SW 1271 (cell line): ENCODE measurements at places on chromosomes 3 and 15.

GRCh38 chr3:63047068-63047467 lies 171.9 kb upstream of the CADPS start:
- DNase-seq = no peak

DNA sequence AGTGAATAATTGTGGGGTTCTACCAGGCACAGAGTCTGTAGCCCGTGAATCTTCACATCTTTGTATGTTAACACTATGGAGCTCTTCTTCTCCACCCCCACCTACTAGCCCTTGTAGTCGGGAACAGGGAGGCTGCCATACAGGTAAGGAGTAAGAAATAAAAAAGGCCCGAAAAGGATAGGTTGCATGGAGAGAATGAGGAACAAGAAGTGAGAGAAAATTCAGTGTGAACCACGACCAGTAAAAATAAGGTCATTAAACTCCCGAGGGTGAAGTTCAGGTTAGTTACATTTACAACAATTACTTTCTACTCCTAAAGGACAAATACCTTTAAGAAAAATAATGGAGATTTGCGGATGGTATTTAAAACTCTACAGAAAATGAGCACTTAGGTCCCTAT lies 53.3 kb downstream of the OSBPL10 start:
- DNase-seq = no peak

DNA sequence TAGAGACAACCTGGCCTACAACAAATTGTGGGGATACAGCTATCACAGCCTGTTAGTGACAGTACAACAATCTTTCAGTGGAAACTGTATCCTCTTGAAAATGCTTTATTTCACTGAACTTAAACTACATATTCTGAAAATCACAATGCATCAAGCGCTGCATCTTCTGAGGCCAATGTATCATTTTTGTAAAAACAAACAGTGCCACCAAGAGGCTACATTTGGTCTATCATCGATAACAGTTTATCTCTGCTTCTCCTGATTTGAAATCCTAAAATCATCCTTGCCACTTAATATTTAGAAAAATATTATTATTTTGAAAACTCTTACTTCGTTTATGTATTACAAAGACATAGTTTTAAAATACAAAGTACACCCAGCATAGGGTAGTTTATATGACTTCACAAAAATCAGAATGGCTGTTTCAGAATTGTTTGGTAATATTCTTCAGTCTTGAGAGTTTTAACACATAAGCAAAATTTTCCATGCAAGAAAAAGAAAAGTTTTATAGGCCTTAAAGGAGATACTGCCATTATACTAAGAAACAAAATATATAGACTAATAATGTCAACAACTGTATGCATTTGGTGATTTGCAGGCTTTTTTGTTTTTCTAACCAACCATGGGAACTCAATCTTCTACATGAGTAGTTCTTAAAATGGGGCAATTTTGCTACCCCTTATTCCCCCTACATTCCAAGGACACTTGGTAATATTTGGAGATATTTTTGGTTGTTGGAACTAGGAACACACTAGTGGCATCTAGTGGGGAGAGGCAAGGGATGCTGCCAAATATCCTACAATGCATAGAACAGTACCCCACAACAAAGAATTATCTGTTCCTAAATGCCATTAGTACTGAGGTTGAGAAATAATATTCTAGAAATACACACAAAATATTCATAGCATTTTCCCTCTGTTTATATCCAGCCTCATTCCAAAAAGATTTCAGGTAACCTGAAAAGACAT lies 42.3 kb downstream of the WDR72 start:
- DNase-seq = peak; percentile 2

DNA sequence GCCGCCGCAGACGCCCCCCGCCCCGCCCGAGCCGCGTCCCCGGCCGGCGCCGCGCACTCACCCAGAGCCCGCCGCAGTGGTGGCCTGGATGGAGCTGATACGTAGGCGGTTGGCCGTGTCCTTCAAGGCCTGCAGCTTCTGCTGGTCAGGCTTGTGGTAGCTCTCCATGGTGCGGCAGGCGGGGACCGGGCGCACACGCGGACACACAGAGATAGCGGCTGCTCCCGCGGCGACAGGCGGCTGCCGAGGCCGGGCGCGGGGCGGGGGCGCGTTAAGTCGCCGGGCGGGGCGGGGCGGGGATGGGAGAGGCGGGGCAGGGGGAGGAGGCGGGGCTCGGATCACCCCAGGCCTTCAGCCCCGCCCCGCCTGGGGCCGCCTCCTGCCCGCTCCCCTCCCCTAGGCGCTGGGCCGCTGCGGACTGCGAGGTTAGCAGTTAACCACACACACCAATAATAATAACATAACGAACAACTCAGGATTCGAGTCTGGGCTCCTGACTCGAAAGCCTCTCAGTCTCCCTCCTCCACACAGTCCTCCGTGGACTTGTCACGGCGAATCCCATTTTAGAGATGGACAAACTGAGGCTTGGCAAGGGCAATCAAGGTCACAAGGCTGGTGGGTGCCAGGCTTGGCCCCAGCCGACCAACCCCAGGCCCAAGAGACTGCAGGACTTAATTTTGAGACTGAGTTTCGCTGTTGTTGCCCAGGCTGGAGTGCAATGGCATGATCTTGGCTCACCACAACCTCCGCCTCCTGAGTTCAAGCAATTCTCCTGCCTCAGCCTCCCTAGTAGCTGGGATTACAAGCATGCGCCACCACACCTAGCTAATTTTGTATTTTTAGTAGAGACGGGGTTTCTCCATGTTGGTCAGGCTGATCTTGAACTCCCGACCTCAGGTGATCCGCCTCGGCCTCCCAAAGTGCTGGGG lies at the start of gene TKT:
Gene TKT, minus strand, starts transcription at position 248 of the 929 bp plus-strand sequence. Its CDS starts 80 bp downstream, at position 168.
- peak; percentile 69 for DNase-seq

GRCh38 chr3:18562364-18563154 lies 137.4 kb upstream of the SATB1 start:
- no peak for DNase-seq

DNA sequence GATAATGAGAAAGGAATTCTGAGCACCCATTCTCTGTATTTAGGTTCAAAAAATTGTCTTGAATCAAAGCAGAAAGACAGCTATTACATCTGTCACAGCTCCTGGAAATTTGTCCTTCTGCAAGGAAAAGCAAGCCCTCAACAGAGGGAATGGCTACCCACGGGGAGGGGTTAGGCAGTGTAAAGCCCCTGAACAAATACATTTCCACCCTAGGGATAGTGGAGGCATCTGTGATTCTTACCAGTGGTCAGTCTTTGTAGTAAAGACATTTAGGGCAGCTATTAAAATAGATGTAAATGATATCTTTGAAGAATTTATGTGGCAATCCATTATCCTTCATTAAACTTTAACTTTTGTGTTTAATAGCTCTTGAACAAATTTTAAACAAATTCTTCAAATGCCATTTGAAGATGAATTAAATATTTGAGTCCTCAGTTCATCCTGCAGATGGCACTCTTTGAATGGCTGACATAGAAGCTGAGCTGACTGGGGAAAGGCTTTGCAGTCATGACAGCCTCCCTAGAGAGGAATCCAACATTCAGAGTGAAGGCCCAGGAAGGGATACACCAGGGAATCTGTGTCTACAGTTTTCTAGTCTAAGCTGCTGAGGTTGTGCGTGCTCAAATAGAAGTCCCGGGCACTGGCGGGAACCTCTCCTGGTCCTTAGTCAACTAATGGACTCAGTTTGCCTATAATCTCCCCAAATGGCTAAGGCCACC lies 359.7 kb upstream of the ROPN1 start:
- no peak for DNase-seq

GRCh38 chr3:160001148-160001760 lies 12.6 kb downstream of the IL12A start:
- DNase-seq = no peak

GRCh38 chr15:25240461-25241021 lies 198.3 kb downstream of the UBE3A start:
- DNase-seq = no peak

DNA sequence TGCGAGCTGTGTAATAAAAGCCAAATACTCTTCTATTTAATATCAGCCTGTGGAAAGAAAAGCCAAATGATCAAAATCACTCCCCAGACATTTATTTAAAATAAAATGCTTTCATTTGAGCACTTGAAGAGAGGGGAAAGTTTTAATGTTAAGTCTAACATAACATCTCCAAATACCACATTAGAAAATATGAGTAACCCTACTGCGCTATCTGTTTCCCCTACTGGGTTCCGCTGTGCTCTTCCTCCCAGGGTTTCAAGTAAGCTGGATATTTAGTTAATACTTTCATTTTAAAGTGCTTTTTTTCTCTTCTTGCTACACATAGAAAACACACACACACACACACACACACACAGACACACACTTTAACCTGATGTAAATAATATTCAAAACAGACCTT lies 6.7 kb upstream of the VGLL4 start:
- no peak for DNase-seq

DNA sequence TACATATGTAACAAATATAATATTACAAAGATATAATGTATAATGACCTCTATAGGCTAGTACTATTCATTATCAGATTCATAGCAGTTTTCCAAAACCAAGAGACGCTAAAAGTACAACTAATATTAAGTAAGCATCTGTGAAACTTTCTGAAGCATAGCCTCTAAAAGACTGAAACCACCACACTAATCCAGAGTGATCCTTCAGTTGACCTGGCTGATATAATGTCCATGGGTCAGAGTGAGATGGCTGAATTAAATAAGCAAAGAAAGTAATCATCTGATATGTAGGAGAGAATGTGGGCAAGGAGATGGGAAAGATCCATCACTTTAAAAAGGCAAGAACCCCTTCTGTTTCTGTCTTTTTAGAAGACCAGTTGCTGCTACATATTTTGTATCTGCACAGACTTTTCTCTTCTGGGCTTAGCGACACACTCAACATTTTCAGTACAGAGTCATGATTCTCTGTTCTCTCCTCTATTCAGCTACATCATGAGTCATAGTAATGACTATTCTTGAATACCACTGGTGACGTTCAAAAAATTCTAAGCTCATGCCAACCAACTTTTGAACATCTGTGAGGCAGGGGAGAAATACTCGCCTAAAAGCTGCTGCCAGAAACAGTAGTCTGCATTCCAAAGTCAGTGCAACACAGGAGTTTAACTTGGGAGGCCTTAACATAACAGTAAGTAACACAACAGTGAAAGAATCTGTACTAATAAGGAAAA lies 149.6 kb downstream of the MAGI1 start:
- peak; percentile 65 for DNase-seq

DNA sequence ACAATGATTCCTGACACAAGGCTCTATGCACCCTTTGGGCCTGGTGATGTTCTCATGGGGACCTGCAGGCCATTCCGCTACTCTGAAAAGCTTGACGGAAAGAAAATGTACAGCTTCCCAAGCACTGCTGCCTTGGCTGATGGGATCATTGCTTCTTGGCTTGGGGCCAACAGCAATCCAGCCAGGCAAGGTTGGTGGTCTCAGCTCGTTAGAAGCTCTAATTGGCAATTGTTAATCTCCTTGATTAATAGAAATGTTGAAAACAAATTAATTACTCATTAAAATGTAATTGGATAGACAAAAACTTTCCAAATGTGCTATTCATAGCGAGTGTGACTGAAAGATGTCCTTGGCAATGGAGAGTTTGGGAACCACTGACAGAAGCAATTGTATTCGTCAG lies 16.3 kb upstream of the MYZAP start:
- no peak for DNase-seq

DNA sequence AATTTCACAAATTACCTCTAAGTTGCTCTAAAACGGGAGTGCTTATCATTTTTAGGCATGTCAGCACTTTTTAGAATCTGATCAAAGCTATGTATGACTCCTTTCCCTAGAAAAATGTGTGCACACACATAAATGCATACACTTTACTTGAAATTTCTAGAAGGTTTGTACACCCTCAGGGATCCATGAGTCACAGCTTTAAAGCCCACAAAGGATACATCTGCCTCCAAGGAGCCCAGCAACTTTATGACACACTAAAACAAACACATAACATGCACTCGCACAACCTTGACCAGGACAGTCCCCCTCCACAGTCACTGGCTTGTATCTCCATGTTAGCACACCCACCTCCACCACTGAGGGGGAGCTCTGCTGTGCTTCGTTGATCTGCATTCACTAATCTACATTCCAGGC lies 722.0 kb upstream of the CFAP20DC start:
- no peak for DNase-seq

- DNase-seq = no peak
Measured at GRCh38 chr15:97963779-97964178, 3.3 kb downstream of the ARRDC4 start.

DNA sequence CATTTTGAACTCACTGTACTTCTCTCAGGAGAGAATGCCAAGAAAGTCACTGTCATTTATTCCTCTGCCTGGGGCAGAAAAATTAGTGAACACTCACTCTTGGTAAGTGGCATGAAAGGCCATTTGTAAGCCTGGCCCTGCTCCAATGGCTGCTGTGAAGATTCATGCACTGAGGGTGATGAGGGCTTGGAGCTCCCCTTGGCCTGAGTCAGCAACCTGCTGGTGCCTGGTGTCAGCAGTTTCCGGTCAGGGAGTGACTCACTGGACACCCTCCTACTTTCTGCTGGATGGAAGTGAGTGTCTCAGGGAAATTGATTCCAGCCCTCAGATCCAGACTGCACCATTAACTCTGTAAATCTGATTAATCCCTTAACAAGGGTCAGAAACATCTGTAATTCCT lies 37.6 kb downstream of the TRA2B start:
- DNase-seq = peak; percentile 64

GRCh38 chr3:79477242-79477641 lies 290.6 kb downstream of the ROBO1 start:
- DNase-seq = no peak

GRCh38 chr3:38167591-38167990 lies 2.3 kb downstream of the OXSR1 start:
- no peak for DNase-seq

DNA sequence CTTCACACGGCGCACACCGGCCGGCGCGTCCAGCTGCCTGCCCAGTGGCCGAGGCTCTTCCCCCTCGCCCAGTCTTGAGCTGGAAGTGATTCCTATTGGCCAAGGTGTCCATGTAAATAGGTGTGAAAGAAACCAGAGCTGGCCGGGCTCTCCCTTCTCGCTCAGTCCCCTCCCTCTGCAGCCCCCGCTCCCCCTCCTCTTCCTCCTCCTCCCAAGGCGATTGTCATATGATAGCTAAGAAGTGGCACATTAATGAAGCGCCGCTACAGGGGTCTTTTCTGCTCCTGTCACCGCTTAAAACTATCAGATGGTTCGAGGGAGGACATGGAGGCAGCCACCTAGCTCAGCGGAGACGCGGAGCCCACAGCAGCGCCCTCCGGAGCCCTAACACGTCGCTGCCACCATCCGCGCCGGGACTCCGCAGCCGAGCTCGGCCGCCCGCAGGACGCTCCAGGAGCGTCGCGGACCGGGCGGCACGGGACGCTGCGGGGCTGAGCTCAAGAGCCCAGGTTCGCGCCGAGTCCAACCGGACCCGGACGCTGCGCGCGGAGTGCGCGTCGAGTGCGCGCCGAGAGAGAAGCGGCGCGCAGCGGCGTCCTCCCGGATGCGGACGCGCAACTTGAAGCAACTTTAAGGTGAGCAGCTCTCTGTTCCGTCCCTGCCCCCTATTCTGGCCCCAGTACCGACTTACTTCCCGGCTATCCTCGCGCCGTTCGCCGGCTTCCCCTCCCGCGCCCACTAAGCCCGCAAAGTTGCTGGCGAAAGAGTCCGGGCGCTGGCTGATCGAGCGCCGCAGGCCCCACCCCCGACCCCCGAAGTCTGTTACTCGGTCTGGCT lies at the start of gene FOXB1:
Gene FOXB1, plus strand, starts transcription at position 303 of the 837 bp plus-strand sequence. CDS start 653 bp downstream, outside the sequence.
- peak; percentile 17 for DNase-seq

GRCh38 chr3:53163444-53164387 lies 2.7 kb downstream of the PRKCD start:
- no peak for DNase-seq
